ENCODE measurements at places on chromosomes 3 and 15.

DNA sequence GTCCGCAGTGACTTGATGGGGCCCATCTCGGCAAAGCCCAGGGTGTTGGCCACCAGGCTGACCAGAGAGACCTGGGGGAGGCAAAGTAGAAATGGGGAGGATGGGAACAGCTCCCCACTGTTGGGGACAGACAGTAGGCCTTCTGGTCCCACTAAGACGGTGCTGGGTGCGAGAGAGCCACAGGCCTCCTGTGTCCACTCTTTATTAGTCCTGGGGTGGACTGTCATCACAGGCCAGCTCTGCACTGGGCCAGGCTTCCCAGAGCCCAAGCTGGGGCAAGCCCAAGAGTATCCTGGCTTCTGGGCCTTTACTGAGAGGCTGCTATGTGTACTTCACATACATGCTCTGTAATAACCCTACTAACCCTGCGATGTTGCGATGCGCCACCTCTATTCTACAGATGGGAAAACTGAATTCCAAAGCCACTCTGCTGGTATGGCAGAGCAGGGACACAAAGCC is 66.4 kb downstream of the EXOG start:
- no peak for DNase-seq

DNA sequence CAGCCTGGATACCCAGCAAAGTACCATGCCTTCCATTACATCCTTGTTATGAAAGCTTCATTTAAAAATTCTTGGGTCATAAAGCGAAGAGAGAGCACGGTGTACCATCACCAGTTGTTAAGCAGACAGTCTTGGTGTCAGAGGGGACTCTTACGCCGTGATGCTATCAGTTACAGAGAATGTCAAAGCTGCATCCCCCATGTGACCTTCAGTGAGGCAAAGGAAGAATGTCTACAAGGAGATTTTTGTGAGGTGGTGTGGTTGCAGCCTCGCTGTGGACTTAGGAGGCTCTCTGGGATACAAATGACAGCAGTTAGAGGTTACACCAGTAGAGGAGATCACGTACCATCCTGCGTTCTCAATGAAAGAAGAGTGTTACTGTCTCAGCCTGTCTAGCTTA is 278.3 kb downstream of the FEZF2 start:
- no peak for DNase-seq

DNA sequence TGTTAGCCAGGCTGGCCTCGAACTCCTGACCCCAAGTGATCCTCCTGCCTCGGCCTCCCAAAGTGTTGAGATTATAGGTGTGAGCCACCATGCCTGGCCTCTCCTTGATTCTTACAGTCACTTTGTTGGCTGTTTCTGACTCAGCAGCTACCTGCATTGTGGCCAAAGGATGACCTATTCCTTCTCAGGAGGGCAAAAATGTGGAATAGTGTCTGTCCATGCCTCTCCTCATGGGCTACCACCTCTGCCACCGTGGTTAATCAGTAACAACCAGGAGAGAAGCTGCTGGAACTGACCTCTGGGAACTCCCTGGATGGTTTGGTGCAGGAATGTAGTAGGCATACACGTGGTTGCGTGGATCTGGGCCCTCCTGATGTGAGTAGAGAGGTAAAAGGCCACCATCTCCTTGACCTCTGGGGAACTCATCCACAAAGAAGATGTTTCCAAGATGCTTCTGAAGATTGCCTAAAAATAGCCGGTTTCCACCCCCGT is 63.3 kb downstream of the FLNB start:
- DNase-seq: no peak

- no peak for DNase-seq
Measured at GRCh38 chr15:84648539-84648938, 5.5 kb downstream of the WDR73 start.

DNA sequence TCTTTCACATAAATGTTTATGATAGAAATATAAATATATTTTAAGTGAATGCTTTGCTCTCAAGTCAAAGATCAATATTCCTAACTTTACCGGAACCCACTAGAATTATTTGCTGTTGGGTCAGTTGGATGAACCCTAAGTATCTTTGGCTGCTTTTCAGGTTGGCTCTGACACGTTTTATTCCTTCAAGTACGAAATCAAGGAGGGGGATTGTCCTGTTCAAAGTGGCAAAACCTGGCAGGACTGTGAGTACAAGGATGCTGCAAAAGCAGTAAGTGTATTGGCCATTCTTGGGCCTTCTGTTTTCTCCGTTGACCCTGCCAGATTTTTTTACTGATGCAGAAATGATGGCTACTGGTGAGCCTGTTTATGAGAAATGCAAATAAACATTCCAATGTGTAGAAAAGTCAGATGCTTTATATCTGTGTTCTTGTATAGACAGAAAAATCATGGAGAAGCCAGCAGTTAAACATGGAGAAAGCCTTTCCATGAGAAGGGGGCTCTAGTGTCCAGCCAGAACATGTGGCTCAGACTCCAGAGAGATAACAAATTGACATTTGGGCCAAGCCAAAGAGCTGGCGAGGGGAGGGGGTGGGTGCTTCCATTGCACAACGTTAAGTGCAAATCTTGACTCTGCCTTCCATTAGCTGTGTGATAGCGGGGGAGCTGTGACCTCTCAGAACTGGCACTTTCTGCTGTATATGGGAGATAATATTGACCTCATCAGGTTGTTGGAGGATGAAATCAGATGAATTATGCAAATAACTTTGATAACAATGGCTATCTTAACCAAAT is 3.0 kb downstream of the KNG1 start:
- no peak for DNase-seq

DNA sequence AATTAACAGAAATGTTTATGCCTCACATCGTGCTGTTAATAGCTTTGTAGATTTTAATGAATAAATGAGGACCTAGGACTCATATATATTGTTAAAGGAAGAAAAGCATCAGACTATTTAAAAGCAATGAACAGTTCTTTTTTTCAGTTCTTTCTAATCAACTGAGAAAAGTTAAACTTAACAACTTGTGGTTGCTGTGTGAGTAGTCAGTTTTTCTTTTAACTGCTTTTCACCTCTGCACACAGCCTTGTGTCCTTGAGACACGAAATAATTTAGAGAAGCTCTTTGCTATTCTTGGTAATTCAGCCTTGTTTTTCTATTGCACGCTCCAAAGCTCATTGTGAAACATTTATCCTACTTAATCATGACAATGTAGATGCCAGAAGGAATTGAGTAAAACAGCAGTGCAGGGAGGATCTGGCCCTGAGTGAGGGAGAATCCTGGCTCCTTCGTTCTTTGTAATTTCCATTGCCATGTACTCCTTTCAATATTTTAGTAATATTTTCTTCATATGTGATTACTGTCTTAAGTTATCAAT is 499.0 kb downstream of the PYDC2 start:
- no peak for DNase-seq

Measured in NCI-H2081 treated with DMSO at 0.1 percent for 48 hours (cell line).